Activated naive CD4-positive, alpha-beta T cell treated with Interleukin-2 at 50 U/mL for 16 hours (primary cell): ENCODE measurements at places on chromosomes 4 and X.

- DNase-seq = no peak
Observed at GRCh38 chrX:22699581-22700091, 300.1 kb upstream of the DDX53 start.

DNA sequence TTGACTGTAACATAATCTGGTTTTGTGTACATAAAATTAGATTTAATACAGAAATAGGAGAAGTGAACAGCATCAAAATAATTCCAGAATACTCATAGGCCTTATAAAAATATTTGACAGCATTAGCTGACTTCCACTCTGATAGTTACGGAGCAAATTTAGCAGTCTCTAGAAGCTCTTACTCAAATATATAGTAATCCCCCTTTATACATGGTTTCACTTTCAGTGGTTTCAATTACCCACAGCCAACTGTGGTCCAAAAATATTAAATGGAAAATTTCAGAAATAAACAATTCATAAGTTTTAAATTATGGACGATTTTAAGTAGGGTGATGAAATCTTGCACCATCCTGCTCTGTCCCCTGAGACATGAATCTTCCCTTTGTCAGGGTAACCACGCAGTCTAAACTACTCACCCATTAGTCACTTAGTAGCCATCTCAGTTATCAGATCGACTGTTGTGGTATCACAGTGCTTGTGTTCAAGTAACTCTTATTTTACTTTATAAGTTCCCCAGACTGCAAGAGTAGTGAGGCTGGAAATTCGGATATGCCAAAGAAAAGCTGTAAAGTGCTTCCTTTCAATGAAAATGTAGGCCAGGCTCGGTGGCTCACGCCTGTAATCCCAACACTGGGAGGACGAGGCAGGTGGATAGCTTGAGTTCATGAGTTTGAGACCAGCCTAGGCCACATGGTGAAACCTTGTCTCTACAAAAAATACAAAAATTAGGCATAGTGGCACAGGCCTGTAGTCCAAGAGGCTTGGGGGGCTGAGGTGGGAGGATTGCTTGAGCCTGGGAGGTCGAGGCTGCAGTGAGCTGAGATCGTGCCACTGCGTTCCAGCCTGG is 17.2 kb upstream of the RTL9 start:
- DNase-seq = no peak

DNA sequence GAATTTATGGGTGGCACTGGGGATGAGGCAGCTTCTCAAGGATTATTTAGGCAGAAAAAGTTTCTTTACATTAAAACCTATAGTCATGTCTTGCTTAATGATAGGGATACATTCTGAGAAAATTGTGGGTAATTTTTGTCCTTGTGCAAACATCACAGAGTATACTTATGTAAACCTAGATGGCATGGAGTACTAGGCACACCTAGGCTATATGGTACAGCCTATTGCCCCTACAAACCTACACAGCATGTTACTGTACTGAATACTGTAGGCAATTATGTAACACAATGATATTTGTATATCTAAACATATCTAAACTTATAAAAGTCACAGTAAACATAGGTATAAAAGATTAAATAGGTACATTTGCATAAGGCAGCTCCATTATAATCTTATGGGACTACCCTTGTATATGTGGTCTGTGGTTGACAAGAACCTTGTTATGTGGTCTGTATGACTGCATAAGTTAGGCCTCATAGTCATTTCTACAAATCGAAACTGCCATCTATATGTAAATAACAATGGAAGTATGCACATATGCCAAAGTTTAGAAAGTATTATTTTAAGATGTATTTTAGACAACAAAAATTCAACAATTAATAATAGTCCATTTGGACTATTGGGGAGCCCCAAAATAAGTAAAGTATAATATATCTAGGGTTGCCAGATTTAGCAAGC is 87.3 kb downstream of the CFAP299 start:
- DNase-seq = no peak

DNA sequence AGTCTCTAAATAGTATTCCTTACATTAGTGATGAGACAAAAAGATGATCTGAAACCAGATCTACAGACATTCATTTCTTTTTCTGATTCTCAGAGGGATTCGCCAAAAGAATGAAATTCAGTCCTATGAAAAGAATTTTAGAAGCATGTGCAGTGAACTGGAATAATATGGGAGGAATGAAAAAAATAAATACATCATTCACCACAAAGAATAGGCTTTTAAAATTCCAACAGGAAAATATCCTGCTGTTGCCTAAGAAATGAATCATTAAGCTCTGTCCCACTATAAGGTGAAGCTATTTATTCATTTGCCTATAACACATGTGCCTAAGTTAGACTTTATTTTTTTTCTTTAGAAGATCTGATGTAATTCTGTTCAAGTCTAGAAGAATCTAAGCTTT is 165.9 kb downstream of the IL15 start:
- no peak for DNase-seq

DNA sequence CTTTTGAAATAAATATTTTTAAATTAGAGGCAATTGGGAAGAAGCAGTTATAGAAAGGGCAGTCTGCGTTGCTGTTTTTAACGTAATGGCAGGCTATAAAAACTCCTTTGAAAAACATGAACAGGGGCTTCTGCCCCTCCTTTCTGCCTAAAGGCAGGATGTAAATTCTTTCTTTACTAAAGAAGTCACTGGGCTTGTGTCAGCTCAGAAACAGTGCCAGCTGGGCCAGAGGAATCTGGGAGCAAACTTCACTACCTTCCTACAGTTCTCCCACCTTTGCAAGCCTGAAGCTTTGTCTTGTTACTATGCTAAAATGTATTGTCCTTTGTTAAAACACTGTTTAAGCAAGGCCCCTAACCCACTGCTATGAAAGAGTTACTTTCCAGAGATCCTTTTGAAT is 1664.8 kb downstream of the RPA4 start:
- DNase-seq = no peak

GRCh38 chr4:134001057-134001456 is 200.5 kb downstream of the PABPC4L start:
- no peak for DNase-seq

GRCh38 chrX:37420185-37420584 is 71.0 kb downstream of the PRRG1 start:
- no peak for DNase-seq
